Fibroblast of skin of abdomen (primary cell): ENCODE measurements at places on chromosomes 2 and 18.

GRCh38 chr2:143223556-143223955, 94.3 kb downstream of the ARHGAP15 start:
- no peak for DNase-seq

DNA sequence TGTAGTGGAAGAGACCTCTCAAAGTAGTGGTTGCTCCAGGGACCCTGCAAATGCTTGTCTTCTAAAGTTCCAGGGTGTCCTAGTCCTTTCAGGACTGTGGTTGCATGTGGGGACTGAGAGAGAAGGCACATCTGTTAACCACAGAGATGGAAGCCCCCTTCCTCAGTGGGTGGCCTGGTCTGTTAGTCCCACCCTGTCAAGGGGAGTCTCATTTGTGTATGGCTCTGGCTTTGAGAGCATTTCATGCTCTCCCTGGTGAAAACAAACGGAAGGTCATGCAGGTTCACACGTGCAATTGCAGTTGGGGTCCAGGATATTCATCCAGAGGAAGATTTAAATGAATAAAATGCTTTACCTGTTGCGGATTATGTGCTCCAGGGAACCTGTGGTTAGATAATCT, 219.6 kb downstream of the PRKCE start:
- DNase-seq, result no peak

DNA sequence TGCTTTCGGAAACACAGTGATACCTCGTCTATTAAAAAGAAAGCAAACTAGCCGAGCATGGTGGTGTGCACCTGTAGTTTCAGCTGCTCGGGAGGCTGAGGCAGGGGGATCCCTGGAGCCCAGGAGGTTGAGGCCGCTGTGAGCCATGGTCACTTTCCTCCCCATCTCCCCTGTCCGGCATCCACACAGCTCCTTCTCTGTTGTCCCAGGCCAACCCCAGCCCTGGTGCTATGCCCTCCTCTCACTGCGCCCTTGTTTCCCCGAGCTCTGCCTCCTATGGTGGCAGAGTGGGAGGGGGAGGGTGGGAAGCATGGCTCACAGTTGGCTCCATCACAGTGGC, 15.4 kb downstream of the RTP5 start:
- no peak for DNase-seq

- no peak for DNase-seq
These were observed 126.7 kb downstream of the XRCC5 start for GRCh38 chr2:216235896-216236295.

GRCh38 chr2:85611705-85612587, at the start of gene C2orf68:
C2orf68 (minus strand) TSS chr2:85612066; CDS start chr2:85611984, 82 bp downstream.
- peak; percentile 87 for DNase-seq

DNA sequence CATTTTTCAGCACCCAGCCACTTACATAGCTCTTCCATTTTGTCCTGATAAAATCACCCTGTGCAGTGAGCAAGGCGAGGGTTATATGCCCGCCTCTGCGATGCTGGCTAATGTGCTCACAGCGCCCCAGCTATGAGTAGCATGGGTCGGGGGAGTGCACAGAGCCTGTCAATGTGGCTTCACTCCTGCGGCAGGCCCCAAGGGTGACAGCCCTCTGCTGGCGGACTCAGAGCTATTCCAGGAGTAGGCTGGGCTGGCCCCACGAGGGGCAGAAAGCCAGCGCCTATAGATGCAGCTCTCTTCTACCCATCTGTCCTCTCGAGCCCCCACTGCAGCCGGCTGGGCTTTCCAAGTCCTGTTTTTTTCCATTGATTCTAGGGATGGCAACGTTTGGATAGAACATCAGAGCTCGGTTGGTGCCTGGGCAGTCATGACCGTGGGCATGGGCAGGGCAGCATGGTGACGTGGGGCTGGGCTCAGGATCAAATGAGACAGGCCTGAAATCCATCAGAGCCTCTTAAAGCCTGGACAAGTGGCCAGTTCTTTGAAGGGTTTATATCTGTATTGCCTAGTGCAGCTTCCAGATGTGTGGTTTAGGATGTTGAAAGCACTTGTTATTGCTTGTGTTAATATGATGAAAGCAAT, 134.7 kb downstream of the MCFD2 start:
- peak; percentile 50 for DNase-seq

GRCh38 chr2:46610021-46610420, 130.7 kb downstream of the TMEM247 start:
- no peak for DNase-seq

DNA sequence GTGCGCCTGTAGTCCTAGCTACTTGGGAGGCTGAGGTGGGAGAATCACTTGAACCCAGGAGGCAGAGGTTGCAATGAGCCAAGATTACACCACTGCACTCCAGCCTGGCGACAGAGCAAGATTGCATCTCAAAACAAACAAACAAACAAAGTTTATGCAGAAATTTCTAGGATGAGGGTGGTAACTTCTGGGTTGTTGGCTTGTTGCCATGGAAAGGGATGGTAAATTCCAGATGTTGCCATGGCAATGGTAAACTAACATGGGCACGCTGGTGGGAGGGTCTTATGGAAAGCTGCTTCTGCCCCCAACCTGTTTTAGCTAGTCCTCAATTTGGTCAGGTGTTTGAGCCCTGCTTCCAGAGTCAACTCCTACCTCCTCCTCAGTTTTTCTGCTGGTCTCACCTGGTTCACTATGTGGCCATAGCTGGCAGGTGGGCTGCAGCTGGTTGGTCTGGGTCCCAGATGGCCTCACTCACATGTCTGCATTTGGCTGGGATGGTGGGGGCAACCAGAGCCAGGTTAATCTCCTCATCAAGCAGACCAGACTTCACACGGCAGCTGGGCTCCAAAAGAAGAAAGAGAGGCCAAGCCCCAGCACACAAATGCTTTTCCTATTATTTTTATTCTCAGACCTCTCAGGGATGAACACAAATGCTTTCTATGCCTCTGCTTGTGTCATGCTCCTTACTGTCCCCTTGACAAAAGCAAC, 26.6 kb upstream of the TEX44 start:
- DNase-seq, result no peak

- DNase-seq, result no peak
These were observed 214.2 kb downstream of the DYSF start for GRCh38 chr2:71667256-71668182.

DNA sequence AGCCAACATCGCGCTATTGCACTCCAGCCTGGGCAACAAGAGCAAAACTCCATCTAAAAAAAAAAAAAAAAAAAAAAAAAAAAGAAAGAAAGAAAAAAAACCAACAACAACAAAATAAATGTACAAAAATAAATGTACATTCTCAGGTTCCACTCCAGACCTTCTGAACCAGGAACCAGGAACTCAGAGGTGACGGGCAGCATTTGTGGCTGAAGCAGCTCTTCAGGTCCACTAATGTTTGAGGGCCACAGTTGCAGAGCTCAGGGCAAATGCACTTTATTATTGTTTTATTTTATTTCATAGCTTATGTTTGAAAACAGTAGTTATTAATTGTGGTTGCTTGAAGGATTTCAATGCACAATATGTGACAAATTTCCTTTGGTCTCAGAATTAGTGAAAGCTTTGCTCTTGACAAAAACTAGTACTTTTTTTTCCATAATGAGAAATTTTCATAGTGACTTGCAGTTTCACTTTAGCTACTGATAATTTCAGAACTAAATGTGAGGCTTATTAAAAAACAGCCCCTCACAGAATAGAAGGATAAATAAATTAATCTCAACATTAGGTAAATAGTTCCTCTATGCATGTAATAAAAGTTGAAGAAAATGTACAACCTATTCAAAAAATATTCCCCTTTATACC, 378.4 kb upstream of the SPHKAP start:
- no peak for DNase-seq

DNA sequence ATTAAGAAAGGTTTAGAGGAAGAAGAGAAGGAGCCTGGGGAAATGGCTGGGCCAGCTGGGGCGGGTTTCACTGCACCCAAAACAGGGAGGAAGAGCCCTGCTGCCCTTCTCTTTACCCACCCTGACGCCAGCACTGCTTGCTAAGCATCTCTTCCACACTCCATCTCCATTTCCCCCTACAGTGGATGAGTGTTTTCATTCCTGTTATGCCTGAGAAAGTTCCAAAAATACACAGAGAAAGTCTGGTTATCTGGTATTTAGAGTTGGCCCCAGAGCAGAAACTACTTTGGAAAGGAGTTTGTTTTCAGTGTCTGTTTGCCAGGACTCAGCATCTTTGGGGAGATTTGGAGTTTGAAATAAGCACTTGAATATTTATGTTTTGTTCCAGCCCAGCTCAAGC, 451.0 kb downstream of the SLC4A3 start:
- peak; percentile 24 for DNase-seq

DNA sequence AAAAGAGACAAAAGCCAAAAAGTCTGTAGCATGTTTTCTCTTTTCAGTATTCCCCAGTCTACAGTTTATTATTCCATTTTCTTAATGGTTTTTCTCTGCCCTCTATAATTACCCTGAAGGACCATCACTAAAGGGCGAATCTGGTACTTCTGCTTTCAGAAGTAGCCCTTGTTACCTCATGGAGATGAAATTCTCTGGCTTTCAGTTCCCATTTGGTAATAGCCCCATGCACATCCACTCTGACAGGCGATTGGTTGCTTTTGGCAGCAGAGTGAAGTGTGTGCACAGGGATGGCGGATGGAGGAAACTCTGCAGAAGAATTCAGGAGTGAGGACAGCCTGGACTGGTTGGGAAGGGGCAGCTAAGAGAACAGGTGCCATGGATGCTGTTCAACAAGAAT, 66.3 kb upstream of the NABP1 start:
- no peak for DNase-seq

DNA sequence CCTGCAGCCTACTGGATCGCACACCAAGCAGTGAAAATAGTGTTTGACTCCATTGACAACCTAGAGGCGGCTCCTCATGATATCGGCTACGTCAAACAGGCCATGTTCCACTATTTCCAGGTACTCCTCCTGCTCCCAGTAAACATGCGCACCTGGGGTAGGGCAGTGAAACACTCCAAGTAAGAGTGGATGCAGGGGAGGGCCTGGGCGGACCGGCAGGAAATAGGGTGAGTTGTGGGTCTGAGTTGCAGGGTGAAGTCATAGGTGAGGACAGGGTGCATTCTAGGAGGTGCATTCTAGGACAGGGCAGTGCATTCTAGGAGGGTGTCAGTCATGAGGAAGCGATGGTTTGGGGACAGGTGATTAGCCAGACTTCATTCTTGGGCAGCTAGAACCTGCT, 5.0 kb downstream of the NAGK start:
- no peak for DNase-seq

- peak; percentile 35 for DNase-seq
These were observed 11.2 kb upstream of the SPRED2 start for GRCh38 chr2:65443509-65444186.

DNA sequence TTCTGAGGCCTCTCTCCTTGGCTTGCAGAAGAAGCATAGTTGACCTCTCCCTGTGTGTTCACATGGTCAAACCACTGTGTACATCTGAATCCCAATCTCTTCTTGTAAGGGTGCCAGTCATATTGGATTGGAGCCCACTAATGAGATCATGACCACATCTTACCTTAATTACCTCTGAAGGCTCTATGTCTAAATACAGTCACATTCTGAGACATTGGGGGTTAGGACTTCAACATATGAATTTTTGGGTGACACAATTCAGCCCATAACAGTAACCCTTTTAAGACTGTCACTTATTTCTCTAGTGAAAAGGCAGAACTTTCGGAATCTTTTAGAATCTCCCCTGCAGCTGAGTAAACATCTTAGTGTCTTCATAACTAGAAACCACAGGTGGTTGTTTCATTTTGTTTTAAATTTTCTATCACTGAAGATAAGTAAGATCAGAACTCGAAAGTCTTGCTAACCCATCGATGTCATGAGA, 33.3 kb downstream of the BMP10 start:
- DNase-seq, result peak; percentile 18
